ENCODE measurements at places on chromosomes 12 and 14. TPM values are rescaled to one million over a fixed set of nuclear protein-coding genes. Genes with fewer than 3 reads are reported as not detected.

PLEKHH1 gene
- 1.9 TPM for total RNA-seq

SRRM4 gene
- total RNA-seq, result not detected

TPH2 gene
- not detected for total RNA-seq

KCNA1 gene
- total RNA-seq, result 1.8 TPM

TMEM121 gene
- 1.3 TPM for total RNA-seq

NRL gene
- total RNA-seq, result not detected

CLEC4C gene
- total RNA-seq, result not detected

C3AR1 gene
- 22.2 TPM for total RNA-seq

ERGIC2 gene
- 105 TPM for total RNA-seq

ETFRF1 gene
- 70.9 TPM for total RNA-seq

RCOR1 gene
- 24.3 TPM for total RNA-seq

SBNO1 gene
- 23.3 TPM for total RNA-seq

RBP5 gene
- total RNA-seq, result not detected

SLC7A8 gene
- 45.7 TPM for total RNA-seq

HVCN1 gene
- total RNA-seq, result 16.5 TPM

PRH2 gene
- total RNA-seq, result not detected

OR4E2 gene
- total RNA-seq, result not detected

TAS2R43 gene
- total RNA-seq, result 3.4 TPM

WNT5B gene
- total RNA-seq, result 4.2 TPM

CCDC198 gene
- total RNA-seq, result not detected

DDX23 gene
- total RNA-seq, result 63.6 TPM

ASCL1 gene
- not detected for total RNA-seq

SLC38A4 gene
- not detected for total RNA-seq

IFNG gene
- not detected for total RNA-seq

SALL2 gene
- 6.6 TPM for total RNA-seq

All from subcutaneous adipose tissue (tissue), 4 donors.